ENCODE measurements at places on chromosomes 11 and 22. TPM values are rescaled to one million over a fixed set of nuclear protein-coding genes. Genes with fewer than 3 reads are reported as not detected.
A peak's percentile ranks its signal among the peaks of the same experiment; 100 is the strongest.

The OR5A1 gene
- total RNA-seq, result not detected

The KDM4E gene
- not detected for total RNA-seq

The VSIG10L2 gene
- total RNA-seq, result 3.9 TPM

The LRP4 gene
- total RNA-seq, result 17.0 TPM

The DHCR7 gene
- 11.4 TPM for total RNA-seq

The SLC17A6 gene
- total RNA-seq, result not detected

GRCh38 chr22:42062506-42063170 lies 8.0 kb downstream of the NAGA start:
- peaks cover 71% of the 10 kb centered on the region for H3K36me3 ChIP-seq
- H3K4me1 ChIP-seq, result no peaks in the 10 kb centered on the region
- no peak overlapping the region for H3K4me3 ChIP-seq
- DNase-seq, result peak; percentile 36
- no peak overlapping the region for H3K27ac ChIP-seq

DNA sequence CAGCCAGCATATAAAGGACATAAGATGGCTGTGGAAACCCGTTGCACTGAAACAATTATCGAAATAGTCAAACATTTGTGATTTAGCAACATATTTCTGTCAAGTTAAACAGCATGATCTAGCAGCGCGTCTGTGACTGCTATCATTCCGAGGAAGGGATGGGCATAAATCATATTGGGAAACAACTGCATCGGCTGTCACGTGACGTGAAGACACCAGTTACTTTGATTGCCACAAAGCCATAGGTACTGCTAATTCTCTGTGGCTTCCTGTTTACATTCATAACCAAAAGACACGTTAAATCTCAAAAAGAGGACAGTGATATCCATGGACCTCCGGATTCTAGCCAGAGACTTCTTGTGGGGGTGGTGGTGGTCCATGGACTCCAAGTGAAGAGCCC lies 87.8 kb downstream of the CACNA1I start:
- peaks cover 4% of the 10 kb centered on the region for H3K27me3 ChIP-seq
- H3K36me3 ChIP-seq, result no peaks in the 10 kb centered on the region
- peak overlapping the region; percentile 48 for H3K4me3 ChIP-seq
- peak overlapping the region; percentile 36 for H3K27ac ChIP-seq
- DNase-seq, result no peak

- H3K36me3 ChIP-seq, result peaks cover 32% of the 10 kb centered on the region
- no peaks in the 10 kb centered on the region for H3K4me1 ChIP-seq
- no peak overlapping the region for H3K4me3 ChIP-seq
- DNase-seq, result no peak
- no peak overlapping the region for H3K27ac ChIP-seq
Observed at GRCh38 chr11:110160016-110160415, 66.8 kb downstream of the ZC3H12C start.

DNA sequence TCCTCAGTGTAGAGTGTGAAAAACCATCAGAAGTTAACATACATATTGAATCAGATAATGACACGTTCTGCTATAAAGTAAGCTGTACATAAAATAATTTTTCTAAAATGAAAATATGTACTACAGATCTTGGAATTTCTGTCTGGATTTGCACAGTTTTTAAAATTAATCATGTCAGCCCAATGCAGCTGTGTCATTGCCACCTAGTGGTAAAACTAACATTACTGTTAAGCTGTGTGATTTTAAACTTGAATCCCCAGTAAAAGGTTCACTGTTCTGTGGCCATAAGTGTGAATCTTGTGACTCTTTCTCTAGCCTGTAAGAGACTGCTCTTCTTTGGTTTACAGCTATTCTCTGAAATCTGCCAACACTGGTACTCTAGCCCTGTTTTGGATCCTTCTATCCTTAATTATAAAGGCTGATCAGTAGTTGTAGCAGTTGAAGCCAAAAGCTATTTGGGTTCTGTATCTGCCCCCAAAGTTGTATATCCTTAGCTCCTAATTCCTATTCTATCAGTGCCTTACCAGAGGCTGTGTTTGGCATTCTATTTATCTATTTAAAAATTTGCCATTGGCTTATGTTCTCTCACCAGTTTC lies 4.0 kb downstream of the JRKL start:
- H3K27me3 ChIP-seq, result no peaks in the 10 kb centered on the region
- H3K36me3 ChIP-seq, result no peaks in the 10 kb centered on the region
- H3K4me3 ChIP-seq, result no peak overlapping the region
- DNase-seq, result no peak
- peaks cover 13% of the 10 kb centered on the region for H3K4me1 ChIP-seq

DNA sequence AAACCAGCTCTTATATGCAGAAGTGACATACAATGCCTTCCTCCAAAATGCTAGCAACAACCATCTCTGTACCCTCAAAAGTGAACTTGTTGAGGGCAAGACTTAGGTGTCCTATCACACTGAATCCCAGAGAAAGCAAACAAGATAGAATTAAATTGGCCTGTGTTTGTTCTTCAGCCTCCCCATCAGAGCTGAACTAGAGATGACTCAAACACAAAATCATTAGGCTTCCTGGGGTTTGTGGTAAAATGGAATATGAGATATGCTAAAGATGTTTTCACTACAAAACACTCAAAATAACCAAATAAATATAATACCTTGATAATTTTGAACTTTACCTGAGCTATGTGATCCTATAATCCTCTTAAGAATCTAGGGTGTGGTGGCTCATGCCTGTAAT lies 31.6 kb downstream of the ZNF214 start:
- no peak overlapping the region for H3K27ac ChIP-seq
- no peak for DNase-seq
- H3K4me1 ChIP-seq, result no peaks in the 10 kb centered on the region
- no peak overlapping the region for H3K4me3 ChIP-seq
- no peaks in the 10 kb centered on the region for H3K27me3 ChIP-seq

GRCh38 chr11:111976119-111976766 lies 39.1 kb downstream of the DIXDC1 start:
- H3K4me3 ChIP-seq, result no peak overlapping the region
- peak overlapping the region; percentile 17 for H3K27ac ChIP-seq
- no peaks in the 10 kb centered on the region for H3K36me3 ChIP-seq
- H3K4me1 ChIP-seq, result peaks cover 14% of the 10 kb centered on the region
- H3K27me3 ChIP-seq, result peaks cover 8% of the 10 kb centered on the region

DNA sequence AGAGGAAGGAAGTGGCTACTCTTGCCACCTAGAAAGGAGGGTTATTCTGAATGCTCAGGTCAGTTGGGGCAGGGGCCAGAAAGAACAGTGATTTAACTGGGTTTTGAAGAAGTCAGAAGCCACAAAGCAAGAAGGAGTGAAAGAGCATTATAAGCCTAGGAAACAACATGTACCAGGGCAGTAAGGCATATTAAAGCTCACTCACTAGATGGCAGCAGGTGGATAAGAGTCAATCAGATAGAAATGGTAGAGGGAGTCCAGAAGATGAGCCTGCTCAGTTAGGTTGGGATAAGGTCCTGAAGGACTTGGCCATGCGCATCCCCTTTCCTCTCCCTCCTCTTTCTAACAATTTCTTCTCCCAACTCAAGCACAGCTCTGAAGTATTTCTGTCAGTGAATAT lies 22.0 kb upstream of the PATE1 start:
- H3K27ac ChIP-seq, result no peak overlapping the region
- no peaks in the 10 kb centered on the region for H3K27me3 ChIP-seq
- no peaks in the 10 kb centered on the region for H3K4me1 ChIP-seq
- DNase-seq, result no peak

GRCh38 chr11:2911785-2912391 lies 17.3 kb downstream of the PHLDA2 start:
- H3K27ac ChIP-seq, result no peak overlapping the region
- H3K4me1 ChIP-seq, result no peaks in the 10 kb centered on the region

- H3K4me1 ChIP-seq, result no peaks in the 10 kb centered on the region
- H3K36me3 ChIP-seq, result no peaks in the 10 kb centered on the region
- H3K27me3 ChIP-seq, result no peaks in the 10 kb centered on the region
- no peak overlapping the region for H3K27ac ChIP-seq
Observed at GRCh38 chr22:48520207-48520606, 1307.5 kb downstream of the BRD1 start.

DNA sequence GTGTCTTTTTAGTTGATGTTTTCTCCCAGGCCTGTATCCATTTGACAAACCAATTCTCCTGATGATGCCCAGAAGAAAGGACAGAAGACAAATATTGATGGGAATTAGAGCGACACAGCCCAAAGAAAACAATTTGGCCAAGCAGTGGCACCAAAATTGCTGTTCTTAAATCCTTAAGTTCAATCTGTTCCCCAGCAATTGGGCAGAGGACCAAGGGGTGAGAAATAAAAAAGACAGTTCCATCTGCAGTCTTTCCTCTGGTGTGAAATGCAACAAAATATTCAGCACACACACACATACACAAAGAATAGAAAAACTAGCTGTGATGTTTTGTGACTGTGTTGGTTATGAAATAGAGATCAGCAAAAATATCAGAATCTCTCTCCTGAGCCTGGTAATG lies 38.0 kb upstream of the ASPHD2 start:
- H3K4me1 ChIP-seq, result no peaks in the 10 kb centered on the region
- no peaks in the 10 kb centered on the region for H3K36me3 ChIP-seq
- DNase-seq, result no peak
- H3K27me3 ChIP-seq, result no peaks in the 10 kb centered on the region
- no peak overlapping the region for H3K27ac ChIP-seq

DNA sequence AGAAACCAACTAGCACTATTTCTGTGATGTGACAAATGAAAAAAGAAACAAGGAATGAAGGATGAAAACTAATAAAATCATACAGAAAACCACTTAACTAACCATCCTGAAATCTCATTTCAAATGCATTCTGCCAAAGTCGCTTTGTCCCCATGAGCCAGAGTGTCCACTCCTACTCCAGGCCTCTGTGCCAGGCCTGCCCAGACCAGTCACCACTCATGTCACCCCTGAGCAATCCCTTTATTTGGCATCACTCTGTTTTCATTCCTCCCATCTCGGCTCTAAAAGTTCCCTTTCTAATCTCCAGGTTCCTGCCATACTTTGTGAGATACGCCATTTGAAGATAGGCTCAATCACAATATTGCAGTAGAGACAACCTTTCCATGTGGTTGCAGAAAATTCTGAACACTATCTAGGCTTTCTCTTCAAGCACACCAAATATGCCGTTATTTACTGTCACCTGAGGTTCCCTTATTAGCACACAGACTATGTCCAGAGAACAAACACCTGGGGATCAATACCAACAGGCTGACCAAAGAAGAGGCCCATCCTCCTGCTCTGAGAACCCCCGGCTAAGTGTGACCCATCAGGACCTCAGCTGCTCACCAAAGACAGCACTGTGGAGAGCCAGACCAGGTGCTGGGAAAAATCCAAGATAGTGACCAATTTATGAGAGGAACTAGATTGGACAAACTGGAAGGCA lies 202.4 kb downstream of the LARGE1 start:
- H3K36me3 ChIP-seq, result no peaks in the 10 kb centered on the region
- no peaks in the 10 kb centered on the region for H3K4me1 ChIP-seq
- no peaks in the 10 kb centered on the region for H3K27me3 ChIP-seq
- no peak overlapping the region for H3K4me3 ChIP-seq
- DNase-seq, result no peak

DNA sequence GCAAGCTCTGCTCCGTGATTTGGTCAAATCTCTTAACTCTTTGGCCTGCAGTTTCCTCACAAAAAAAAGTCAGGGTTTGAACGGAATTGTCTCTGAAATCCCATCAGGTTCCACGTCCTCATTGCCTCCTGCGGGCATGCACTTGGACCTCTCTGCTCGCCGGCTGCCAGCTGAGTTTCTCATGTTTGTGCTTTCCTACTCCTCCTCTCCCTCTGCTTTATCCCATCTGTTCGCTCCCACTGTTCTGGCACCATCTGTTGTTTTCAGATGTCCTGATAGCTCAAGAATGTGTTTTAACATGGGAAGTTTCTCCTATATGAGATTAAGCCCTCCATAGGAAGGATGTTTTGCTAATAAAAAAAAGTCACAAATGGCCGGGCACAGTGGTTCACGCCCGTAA lies 49.4 kb upstream of the ARHGAP42 start:
- H3K36me3 ChIP-seq, result no peaks in the 10 kb centered on the region
- H3K4me3 ChIP-seq, result no peak overlapping the region
- H3K27me3 ChIP-seq, result no peaks in the 10 kb centered on the region
- no peak for DNase-seq

DNA sequence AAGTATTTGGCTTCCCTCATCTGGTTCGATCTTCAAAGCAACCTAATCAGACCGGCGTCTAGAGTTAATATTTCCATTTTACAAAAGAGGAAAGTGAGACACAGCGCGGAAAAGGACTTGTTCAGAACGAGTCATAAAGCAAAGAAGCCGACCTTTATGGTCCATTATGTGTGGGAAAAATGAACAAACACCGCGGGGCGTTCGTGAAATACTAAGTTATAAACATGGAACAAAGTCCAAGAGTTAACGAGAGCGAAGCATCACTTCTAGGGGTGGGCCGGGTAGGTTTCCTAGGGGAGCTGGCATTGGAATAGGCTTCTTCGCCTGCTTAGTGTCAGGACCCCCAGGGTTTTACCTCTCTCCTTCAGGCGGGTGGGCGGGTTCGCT lies 575 bp downstream of the DUSP18 start:
- DNase-seq, result no peak
- H3K4me1 ChIP-seq, result peaks cover 5% of the 10 kb centered on the region
- peak overlapping the region; percentile 83 for H3K4me3 ChIP-seq
- no peak overlapping the region for H3K27ac ChIP-seq
- H3K36me3 ChIP-seq, result peaks cover 12% of the 10 kb centered on the region

GRCh38 chr11:62034036-62034338 lies 66.6 kb upstream of the FTH1 start:
- peak overlapping the region; percentile 60 for H3K27ac ChIP-seq
- H3K4me3 ChIP-seq, result no peak overlapping the region
- H3K27me3 ChIP-seq, result no peaks in the 10 kb centered on the region
- no peak for DNase-seq
- no peaks in the 10 kb centered on the region for H3K36me3 ChIP-seq

- DNase-seq, result no peak
- H3K4me3 ChIP-seq, result peak overlapping the region; percentile 87
- peaks cover 64% of the 10 kb centered on the region for H3K4me1 ChIP-seq
- H3K36me3 ChIP-seq, result peaks cover 19% of the 10 kb centered on the region
Observed at GRCh38 chr22:28801845-28802594, 1.7 kb upstream of the XBP1 start.

GRCh38 chr22:19066531-19067271 lies 55.5 kb downstream of the DGCR2 start:
- H3K27ac ChIP-seq, result no peak overlapping the region
- H3K4me3 ChIP-seq, result no peak overlapping the region
- DNase-seq, result peak; percentile 44
- no peaks in the 10 kb centered on the region for H3K27me3 ChIP-seq

DNA sequence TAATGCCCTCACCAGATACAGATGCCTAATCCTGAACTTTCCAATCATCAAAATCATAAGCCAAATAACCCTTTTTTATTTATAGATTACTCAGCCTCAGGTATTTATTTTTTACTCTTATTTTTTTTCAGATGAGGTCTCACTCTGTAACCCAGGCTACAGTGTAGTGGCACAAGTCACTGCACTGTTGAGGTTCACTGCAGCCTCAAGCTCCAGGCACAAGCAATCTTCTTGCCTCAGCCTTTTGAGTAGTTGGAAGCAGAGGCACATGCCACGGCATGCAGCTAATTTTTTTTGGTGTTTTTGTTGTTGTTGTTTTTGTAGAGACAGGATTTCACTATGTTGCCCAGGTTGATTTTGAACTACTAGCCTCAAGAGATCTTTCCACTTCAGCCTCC lies 49.5 kb downstream of the TTC28 start:
- H3K4me1 ChIP-seq, result no peaks in the 10 kb centered on the region
- H3K27ac ChIP-seq, result no peak overlapping the region
- H3K36me3 ChIP-seq, result no peaks in the 10 kb centered on the region

Data from spleen (tissue), 13 donors.